ENCODE measurements at places on chromosomes 3 and 15.

GRCh38 chr15:82942691-82943090 is 9.8 kb downstream of the HOMER2 start:
- DNase-seq: no peak

- no peak for DNase-seq
Observed at GRCh38 chr3:196513697-196514349, 1.3 kb downstream of the SMCO1 start.

GRCh38 chr15:33116198-33116597 is 78.3 kb downstream of the FMN1 start:
- no peak for DNase-seq

- no peak for DNase-seq
Observed at GRCh38 chr3:102660653-102661052, 225.8 kb downstream of the ZPLD1 start.

- no peak for DNase-seq
Observed at GRCh38 chr3:138862531-138862923, 27.8 kb upstream of the PIK3CB start.

All from activated CD4-positive, alpha-beta T cell treated with anti-CD3 and anti-CD28 coated beads for 24 hours (primary cell).